ENCODE measurements at places on chromosomes 7 and 10.

- peak; percentile 28 for DNase-seq
These were observed 61.4 kb upstream of the GPR158 start for GRCh38 chr10:25113191-25114035.

GRCh38 chr7:30845426-30846135 is 66.1 kb upstream of the AQP1 start:
- no peak for DNase-seq

DNA sequence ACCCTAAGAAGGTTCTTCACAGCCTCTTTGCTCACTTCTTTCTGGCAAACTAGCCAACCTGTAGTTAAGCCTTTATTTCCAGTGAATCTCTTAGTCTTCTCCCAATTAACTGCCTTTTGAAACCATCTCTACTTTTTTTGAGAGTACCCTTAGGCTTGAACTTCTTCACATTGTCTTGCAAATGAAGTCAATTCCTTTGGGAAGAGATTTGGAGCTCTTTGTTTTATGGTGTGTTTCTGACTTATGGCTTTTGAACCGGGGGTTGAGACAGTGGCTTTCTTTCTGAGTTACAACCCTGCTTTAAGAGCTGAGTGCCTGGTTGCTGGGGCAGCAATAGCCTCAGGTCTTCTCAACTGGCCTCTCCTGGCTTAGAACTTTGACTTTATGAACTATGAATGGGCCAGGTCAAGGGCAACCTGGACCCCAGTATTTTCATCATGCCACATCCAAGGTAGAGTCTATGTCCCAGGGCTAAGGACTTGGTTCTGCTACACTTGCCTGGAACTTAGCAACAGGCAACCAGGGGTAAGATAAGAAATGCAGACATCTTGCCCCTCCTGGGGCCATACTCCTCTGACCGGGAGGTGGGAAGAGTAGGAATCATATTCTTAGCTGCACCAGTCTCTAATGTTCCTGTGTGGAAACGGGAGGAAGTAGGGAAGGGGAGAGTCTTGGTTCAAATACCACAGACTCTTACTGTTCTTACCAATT is 53.0 kb downstream of the SP4 start:
- DNase-seq, result no peak

DNA sequence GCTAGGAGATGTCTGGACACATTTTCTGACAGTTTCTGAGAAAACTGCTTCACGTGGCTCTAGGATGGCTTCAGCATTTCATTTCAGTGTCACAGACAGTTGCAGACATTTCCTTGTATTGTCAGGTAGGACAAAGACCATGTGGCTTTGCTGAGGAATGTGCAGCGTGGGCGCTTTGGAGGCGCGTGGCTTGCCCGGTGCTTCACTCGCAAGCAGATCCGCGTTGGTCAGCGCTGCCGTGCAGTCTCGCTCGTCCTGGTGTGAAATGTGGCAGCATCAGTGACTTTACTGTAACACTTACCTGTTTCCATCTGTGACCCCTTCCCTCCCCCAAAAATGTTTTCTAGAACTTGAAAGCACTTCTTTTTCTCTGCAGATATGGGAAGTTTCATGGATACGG is 340.5 kb downstream of the SDK1 start:
- DNase-seq, result no peak

GRCh38 chr7:132463922-132464321 is 112.3 kb downstream of the PLXNA4 start:
- no peak for DNase-seq

- DNase-seq, result no peak
These were observed 142.2 kb downstream of the C10orf105 start for GRCh38 chr10:71577345-71577744.

DNA sequence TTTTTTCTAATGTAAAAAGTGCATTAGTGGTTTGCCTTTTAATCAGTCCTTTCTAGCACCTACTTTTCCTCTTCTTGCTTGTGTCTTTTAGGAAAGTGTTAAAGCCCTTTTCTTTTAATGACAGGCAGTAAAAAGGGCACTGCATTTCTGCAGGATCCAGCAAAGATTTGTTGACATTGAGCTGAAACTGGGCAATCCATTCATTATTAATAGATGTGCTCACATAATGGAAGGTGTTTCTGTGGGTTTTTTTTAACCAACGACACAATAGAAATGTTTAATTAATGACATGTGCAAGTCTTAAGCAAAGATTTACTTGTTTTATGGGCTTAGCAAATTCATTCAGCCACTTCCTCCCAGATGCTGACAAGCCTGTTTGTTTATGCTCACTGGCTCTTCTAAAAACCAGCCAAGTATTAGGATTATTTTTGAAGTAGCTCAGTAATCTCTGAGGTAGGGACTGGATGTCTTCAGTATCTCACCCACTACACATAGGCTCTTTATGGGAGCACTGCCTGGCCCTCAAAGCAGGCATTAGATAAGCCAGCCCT is 1201.1 kb downstream of the SORCS1 start:
- no peak for DNase-seq

DNA sequence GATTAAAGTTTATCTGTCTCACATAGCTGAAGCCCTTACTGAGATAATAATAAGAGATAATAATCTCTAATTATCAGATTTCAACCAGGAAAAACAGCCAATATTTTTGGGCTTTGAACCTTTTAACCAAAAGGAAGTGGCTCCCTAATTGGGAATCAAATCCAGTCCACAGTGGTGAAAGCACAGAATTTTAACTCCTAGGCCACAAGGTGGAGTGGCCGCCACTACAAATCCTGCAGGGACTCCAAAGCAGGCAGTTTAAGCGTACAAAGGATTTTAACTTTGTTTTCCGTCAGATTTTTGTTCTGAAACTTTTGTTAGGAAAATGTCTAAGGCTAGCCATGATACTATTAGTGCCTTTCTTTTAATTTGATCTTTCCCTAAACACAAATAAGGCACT is 99.6 kb upstream of the CCNY start:
- no peak for DNase-seq

GRCh38 chr10:33064706-33065105 is 106.7 kb upstream of the ITGB1 start:
- DNase-seq, result no peak

DNA sequence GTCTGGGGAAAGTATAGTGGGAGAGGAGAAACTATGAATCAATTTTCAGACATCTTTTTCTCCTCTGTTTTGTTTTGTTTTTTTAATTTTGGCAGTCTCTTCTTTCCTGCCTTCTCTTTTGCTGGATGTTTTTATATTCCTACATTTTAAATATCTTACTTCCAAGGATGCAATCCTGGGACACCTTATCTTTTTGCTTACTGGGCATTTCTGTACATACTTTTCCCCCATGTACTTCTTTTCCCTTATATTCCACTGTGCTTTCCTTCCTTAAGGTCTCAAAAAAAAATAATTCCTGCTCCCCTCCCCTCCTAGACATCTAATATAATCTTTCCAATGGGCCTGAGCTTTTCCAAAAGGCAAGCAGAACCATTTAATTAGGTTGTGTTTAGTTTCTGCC is 701.1 kb downstream of the NRG3 start:
- no peak for DNase-seq

DNA sequence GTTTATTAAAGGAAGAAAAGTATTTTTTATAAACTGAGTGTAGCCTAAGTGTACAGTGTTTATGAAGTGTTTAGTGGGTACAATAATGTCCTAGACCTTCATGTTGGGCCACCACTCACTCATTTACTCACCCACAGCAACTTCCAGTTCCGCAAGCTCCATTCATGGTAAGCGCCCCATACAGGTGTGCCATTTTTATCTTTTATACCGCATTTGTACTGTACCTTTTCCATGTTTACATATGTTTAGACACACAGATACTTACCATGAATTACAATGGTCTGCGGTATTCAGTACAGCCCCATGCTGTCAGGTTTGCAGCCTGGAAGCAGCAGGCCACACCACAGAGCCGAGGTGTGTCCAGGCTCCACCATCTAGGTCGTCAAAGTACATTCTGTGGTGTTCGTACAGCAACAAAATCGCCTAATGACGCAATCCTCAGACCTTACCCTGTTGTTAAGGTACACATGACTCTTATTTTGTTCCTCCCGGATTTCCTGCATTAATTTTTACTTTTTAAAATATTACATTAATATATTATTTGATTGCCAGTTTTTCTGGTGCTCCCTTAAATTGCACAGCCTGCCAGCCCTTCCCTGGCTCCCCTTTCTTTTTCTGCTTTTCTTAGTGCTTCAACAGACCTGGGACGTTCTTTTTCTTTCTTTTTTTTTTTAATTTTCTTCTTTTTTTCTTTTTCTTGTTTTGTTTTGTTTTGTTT is 881 bp upstream of the SSBP1 start:
- DNase-seq, result no peak

GRCh38 chr7:96686305-96686704 is 23.3 kb downstream of the SEM1 start:
- no peak for DNase-seq

DNA sequence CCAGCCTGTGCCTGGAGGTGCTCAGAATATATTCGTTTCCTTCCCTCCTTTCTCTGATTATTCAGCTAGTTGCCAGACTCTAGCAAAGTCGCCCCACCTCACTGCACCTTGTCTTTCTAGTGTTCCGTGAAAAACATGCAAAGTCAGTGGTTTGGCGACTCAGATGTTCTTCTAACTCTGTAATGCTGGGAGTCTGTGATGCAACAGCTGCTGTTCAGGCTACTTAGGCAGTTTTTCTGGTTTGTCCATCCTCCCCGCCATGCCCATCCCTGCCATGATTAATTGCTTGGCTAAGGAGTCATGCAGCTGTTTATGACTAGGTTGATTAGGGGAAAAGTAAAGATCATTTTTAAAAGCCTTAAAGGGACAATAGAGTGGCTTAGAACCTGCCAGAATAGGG is 99.4 kb downstream of the MTPN start:
- no peak for DNase-seq

- DNase-seq, result no peak
These were observed 16.3 kb upstream of the CHST12 start for GRCh38 chr7:2386964-2387669.

GRCh38 chr7:148334959-148335577 is 255.5 kb upstream of the C7orf33 start:
- peak; percentile 42 for DNase-seq

- no peak for DNase-seq
These were observed 77.8 kb downstream of the JAZF1 start for GRCh38 chr7:28102797-28103196.

DNA sequence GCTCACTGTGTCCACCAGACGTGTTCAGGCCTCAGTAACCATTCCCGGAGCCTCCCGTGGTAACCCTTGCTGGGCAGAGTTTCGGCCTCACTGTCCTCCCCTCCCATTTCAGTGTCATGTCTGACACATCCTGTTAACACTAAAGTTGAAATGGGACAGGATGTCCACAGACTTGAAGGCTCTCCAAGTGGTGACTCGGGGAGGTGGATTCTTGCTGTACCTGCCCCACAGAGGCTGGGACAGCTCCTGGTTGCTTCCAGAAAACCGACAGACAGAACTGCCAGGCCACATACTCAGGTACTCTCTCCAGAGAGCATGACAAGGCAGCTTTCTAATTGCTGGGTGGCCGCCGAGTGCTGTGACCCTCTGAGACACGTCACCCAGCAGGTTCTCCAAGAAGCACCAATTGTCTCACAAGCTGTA is 17.9 kb upstream of the CYTH3 start:
- no peak for DNase-seq

- no peak for DNase-seq
These were observed 90.6 kb upstream of the ODAD2 start for GRCh38 chr10:28089467-28089866.

- DNase-seq, result peak; percentile 45
These were observed 109.6 kb downstream of the WNT2 start for GRCh38 chr7:117212969-117213877.

DNA sequence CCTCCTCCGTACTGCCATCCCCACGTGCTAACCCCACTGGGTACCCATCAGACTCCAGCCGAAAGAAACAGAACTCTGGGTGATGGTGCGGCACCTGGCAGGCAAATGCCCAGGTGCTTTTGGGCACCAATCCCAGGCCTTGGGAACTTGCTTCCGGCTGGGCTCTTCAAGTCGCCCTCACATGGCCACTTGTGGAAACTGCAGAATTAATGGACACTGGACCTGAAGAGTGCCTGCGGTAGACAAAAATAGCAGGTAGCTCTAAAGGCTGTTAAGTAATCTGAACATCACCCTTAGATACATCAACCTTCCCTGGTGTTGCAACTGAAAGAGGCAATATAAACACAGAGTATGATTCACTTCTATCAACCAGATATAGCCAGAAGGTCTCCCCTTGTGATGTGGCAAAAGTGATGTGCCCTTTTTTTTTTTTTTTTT is 644.4 kb downstream of the GRM8 start:
- peak; percentile 10 for DNase-seq

GRCh38 chr7:74355091-74355490 is 65.9 kb downstream of the CLIP2 start:
- DNase-seq, result peak; percentile 89

GRCh38 chr7:106018566-106019469 is 55.8 kb downstream of the CDHR3 start:
- no peak for DNase-seq

Measured in NCI-H2029 treated with DMSO at 0.1 percent for 48 hours (cell line).